ENCODE measurements at places on chromosomes 12 and 14.

- DNase-seq: no peak
These were observed 71.4 kb downstream of the SLC41A2 start for GRCh38 chr12:104886418-104887401.

DNA sequence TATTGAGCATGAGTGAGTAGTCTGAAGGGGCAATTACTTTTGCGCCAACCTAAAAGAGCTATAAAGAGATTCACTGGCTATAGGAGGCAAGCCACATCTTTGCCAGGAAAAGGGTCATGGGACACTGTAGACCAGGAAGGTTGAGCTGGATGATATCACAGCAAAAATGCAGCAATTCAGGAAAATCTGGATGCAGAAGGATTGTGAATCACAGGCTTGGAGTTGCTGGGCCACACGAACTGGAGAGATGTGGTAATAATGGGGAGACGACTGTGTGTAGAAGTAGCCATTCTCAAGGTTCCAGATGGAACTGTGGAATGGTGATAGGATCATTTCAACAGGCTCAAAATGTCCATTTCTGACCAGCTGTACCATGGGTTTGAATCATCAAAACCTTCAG is 151.4 kb upstream of the DAAM1 start:
- no peak for DNase-seq

GRCh38 chr14:50058113-50058512 is 58.3 kb downstream of the VCPKMT start:
- DNase-seq: peak; percentile 23

DNA sequence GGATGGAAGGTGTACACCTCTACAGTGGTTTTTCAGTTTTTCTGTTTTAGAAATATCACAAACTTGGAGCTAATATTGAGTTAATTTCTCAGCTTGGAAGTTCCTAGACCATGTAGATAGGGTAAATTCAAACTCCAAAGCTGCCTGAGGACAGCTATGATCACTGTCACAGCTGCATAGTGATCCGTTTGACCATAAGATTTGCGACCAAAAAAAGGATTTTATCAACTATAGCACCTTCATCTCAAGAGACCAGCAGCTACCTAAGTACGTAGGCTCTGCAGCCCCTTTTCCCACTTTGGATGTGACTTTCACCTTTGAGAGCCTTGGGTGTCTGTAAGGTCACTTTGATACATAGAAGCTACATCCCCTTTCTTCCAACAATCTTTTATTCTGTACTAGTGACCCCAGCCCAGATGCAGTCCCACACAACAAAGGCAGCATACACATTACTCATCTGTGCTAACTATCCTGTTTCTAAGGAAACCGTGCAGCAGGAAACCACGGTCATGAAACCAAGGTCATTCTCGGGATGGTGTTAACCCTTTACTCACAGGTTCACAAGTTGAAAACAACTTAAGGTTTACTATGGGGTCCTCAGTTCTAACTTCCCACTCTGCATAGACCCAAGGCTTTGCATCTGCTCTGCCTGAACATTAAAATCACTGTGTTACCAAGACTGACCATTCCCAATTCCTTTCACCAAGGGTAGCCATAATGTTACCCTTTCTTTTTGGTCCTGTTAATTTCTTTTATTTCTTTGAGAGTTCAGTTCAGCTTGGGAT is 75.4 kb downstream of the IFT81 start:
- DNase-seq: no peak

DNA sequence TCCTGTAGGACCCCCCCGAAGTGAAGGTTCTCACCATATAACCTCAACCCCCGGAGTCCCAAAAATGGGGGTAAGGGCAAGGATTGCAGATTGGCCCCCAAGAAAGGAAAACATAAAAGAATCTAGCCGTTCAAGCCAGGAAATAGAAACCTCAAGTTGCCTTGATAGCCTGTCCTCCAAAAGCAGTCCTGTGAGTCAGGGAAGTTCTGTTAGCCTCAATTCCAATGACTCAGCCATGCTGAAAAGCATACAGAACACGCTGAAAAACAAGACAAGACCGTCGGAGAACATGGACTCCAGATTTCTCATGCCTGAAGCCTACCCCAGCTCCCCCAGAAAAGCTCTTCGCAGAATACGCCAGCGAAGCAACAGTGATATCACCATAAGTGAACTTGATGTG is 344.2 kb upstream of the RGS6 start:
- no peak for DNase-seq

DNA sequence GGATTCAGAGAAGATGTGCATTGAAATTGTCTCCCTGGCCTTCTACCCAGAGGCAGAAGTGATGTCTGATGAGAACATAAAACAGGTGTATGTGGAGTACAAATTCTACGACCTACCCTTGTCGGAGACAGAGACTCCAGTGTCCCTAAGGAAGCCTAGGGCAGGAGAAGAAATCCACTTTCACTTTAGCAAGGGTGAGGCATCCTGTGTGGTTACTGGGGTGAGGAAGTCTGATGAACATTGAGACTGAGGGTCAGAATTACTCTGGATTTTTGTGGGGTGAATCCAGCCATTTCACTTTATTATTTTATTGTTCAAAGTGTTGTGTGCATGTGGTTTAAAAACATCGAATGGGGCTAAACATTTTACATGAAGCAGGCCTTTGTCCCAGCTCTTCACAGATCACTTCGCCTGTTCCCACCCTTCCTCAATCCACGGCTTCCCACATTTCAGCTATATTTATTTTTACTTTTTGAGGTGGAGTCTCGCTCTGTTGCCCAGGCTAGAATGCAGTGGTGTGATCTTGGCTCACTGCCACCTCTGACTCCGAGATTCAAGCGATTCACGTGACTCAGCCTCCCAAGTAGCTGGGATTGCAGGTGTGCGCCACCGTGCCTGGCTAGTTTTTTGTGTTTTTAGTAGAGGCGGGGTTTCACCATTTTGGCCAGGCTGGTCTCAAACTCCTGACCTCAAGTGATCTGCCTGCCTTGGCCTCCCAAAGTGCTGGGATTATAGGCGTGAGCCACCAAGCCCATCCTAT is 40.6 kb downstream of the SUPT16H start:
- DNase-seq: no peak

Data from activated CD8-positive, alpha-beta memory T cell treated with anti-CD3 and anti-CD28 coated beads, Interleukin-2, amount 50 U/mL, for 48 hours (primary cell).